ENCODE measurements at places on chromosomes 7 and 10.

- DNase-seq: no peak
Observed at GRCh38 chr10:102401735-102402511, 6.4 kb downstream of the NFKB2 start.

GRCh38 chr7:1274876-1275375 lies 42.3 kb downstream of the UNCX start:
- no peak for DNase-seq

- DNase-seq: no peak
Observed at GRCh38 chr7:17863809-17864143, 76.5 kb downstream of the SNX13 start.

DNA sequence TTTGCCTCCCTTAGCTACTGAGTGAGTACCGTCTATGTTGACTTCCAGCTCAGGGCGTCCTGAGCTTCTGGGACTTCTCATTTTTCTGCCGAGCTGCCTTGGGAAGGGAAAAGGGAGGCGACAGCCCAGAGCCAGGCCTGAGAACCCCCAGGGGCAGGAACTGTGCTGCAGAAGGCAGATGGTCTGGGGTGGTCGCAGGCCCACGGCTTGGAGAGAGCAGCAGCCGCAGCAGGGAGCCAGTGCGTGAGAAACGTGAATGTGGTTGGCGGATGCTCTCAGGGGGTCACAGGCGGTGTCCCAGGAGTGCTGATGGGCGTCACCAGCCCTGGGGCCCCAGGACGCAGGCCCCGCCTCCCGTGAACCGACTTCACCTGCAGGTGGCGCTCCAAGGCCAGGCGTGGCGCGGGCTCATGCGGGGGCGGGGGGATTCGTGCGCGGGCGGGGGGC lies 9.2 kb upstream of the PWWP2B start:
- DNase-seq: peak; percentile 16

- DNase-seq: peak; percentile 47
Observed at GRCh38 chr10:28975891-28976531, 298.7 kb downstream of the BAMBI start.

DNA sequence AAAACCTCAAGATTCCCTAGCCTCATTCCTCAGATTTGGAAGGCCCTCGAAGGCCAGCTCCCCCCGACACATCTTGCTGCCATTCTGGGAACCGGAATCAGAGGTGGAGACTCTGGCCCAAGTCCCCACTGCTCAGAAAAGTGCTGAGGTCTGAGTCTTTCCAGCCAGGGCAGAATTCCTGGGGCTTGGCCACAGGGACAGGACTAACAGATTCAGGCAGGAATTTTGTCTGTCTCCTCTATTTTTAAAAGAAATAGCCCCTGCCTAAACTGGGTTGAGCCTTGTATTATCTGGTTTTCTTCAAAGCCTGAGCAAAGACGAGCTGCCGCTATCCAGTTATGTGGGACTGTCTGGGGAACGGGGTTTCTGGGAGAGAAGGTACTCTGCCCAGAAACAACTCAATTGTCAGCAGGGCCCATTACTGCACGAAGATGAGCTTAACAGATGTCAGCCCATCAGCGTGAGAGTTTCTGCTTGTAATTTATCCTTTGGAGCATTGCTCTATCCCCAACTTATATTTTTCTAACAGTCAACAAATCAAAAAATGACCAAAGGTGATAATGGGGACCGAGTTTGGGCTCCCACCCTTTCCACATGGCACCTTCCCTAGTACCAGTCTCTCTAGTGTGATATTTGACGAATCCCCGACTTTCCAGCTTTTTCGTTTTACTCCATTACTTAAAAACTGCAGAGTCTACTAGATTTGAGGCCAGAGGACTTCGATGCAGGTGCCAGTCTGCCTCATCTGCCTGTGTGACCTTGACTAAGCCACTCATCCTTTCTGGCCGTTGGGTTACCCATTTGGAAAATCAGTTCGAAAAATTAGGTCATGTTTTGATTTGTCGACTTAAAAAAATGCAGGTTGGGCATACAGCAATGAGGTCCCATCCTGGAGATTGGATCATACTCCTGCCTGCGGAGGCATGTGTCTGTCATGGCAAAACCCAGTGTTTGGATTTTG lies 110.9 kb downstream of the WDR11 start:
- DNase-seq: no peak

- DNase-seq: no peak
Observed at GRCh38 chr7:92158660-92159575, 20.0 kb downstream of the LRRD1 start.

DNA sequence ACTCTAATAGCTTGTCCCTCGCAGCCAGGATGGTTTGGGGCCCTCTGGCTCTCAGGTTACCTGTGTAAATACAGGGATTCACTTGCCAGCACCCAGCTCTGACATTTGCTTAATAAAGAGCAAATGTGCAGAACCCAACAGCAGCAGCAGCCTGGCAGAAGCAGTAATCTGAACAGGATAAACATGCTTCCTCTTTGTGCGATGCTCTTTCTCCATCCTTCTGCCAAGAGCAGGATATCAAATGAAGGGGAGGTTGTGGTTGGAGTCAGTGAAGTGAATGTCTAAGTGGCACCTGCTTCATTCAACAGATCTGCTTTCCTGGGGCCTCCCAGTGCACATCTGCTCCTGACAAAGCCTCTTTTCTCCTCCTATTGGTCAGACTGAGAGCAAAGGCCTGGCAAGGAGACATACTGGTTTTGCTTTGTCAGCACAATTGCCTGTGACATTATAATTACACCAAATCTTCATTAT lies 130.3 kb downstream of the NRF1 start:
- peak; percentile 95 for DNase-seq

GRCh38 chr10:131580674-131581073 lies 269.2 kb upstream of the TCERG1L start:
- DNase-seq: no peak

DNA sequence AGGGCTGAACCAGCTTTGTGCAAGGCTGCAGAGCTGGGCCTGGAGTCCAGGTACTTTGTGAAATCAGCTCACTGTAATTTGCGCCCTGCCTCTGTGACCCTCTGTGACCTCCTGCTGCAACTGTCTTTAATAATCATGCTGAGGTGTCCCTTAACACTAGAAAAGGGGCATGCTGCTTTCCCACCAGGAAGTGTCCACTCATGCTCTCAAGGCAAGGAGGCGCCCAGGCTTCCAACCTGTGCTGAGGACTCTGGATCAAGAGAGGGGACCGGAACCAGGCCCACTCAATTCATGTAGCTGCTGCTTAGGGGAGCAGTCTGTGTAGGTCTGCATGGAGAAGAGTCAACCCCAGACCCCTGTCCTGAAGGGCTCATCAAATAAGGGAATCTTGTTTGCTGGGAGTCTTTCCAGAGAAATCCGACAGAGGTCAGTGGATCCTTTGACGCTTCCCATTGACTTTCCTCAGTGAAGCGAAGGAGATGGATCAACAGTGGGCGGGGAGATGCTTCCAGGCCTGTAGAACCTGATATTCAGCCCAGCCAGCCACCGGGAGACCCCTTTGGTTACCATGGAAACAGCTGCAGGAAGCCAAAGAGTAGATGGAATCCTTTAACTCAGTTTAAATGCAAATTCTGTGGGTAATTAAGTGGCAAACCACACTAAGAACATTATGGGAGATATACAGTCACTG lies 945.9 kb downstream of the GRID1 start:
- DNase-seq: no peak

- no peak for DNase-seq
Observed at GRCh38 chr10:81027706-81028105, 490.0 kb downstream of the SH2D4B start.

GRCh38 chr7:37371755-37372154 lies 76.9 kb downstream of the ELMO1 start:
- no peak for DNase-seq

DNA sequence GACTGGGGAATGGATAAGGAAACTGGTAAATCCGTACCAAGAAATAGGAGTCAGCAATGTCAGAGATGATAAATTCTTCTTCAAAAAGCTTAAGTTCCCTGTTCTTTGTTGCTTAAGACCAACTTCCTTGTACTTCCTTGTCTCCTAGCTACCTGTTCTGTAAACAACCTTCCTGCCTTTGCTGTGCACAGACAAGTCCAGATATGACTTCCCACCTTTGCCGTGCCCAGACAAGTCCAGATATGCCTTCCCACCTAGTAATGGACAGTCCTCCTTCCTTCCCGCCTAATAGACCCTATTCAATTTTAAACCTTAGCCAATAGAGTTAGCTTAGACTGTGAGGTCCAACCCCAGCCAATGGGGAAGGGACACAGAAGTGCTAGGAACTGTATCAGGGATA lies 2.5 kb upstream of the ZNF33A start:
- DNase-seq: no peak

DNA sequence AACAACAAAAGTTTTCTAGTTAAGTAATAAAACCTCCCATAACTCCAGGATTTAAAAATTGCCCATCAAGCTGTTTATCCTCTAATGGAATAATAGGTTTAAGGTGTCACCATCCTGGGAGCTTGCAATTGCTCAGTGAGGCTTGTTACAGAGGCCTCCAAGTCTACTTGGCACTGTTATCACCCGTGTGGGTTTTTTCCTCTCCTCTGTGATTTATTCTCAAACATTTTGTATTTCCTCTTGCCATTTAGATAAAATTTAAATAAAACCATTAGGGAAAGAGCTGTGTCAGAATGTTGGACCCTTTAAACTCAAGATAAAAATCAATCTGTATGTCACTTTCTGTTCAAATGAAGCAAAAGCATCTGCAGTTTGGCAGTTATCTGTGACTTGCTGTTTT lies 202.6 kb downstream of the GALNT17 start:
- DNase-seq: no peak

- no peak for DNase-seq
Observed at GRCh38 chr7:134752006-134752760, 27.3 kb upstream of the CALD1 start.

DNA sequence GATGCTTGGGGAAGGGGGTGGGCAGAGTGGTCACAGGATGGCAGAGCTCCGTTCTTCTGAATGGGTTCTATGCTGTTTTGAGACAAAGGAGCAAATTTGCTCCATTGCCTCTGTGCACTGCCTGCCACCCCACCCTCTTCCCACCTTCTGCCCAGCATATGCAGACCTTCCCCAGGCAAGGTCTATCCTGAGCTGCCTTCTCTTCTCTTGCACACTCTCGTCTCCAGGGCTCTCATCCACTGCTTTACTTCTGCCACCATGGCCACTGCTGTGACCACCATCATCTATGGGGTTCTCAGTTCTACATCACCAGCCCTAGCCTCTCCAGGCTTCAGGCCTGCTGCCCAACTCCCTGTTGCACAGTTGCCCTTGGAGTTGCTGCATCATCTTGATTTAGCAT lies 230.4 kb downstream of the TMEM178B start:
- no peak for DNase-seq

DNA sequence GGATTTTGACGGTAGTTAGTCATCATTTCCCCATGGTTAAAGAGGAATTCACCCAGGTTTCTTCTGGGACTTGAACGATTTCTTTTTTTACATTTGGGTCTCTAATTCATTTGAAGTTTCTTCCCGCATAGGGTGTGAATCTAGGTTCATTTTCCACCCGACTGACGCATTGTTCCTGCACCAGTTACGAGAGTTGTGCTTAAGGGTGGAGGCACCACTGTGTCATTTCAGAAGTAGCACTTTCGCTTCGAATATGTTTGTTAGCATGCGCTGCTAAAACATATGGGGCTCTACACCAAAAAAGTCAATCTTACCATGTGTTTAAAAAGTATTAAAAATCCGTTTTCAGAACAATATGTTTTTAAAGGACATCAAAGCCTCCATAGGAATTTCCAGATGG lies 140.3 kb downstream of the VIPR2 start:
- no peak for DNase-seq

DNA sequence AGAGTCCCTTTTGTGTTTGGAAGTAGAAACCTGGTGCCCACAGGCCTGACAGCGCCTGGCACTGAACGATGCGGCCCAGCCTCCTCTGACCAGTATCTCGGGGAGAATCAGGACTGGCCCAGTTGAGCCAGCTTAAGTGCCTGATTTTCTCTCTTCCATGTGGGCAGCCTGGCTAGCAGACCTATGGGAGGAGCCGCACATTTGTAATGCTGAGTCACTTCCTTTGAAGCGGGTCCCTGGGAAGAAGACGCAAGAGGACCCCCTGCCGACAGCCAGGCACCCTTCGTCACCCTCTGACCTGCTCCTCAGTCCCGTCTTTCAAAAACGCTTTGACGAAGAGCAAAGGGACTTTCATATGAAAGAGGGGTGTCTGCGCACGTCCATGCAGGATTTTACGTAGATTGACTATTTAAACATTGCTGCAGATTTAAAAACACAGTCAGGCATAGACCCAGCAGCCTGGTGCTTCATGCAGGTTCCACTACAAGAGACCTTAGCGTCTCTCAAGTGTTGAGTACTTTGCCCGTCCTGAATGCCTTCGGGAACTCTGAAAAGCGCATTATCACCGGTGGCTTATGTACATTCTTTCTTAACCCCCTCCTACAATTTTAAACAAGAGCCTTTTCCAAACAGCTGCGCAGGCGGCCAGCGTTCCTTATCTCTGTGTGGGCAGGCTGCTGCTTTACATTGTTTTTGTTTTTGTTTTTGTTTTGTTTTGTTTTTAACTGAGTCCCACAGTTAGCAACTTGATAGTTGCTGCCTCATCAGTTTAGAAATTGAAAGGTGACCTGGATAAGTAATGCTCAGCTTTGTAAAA lies 36.5 kb upstream of the AP5Z1 start:
- peak; percentile 28 for DNase-seq

GRCh38 chr7:90210981-90211380 lies 559 bp upstream of the STEAP2 start:
- no peak for DNase-seq

- DNase-seq: no peak
Observed at GRCh38 chr7:53111031-53111430, 75.6 kb downstream of the POM121L12 start.

GRCh38 chr10:37957841-37958240 lies 18.6 kb downstream of the ZNF25 start:
- DNase-seq: no peak

- DNase-seq: no peak
Observed at GRCh38 chr10:104339469-104340110, 1.3 kb upstream of the ITPRIP start.

- DNase-seq: peak; percentile 81
Observed at GRCh38 chr7:5634107-5634950, 147.1 kb downstream of the RNF216 start.

- no peak for DNase-seq
Observed at GRCh38 chr10:121927318-121927840, 452 bp downstream of the ATE1 start.

GRCh38 chr10:77452952-77453564 lies 184.6 kb downstream of the KCNMA1 start:
- DNase-seq: no peak

DNA sequence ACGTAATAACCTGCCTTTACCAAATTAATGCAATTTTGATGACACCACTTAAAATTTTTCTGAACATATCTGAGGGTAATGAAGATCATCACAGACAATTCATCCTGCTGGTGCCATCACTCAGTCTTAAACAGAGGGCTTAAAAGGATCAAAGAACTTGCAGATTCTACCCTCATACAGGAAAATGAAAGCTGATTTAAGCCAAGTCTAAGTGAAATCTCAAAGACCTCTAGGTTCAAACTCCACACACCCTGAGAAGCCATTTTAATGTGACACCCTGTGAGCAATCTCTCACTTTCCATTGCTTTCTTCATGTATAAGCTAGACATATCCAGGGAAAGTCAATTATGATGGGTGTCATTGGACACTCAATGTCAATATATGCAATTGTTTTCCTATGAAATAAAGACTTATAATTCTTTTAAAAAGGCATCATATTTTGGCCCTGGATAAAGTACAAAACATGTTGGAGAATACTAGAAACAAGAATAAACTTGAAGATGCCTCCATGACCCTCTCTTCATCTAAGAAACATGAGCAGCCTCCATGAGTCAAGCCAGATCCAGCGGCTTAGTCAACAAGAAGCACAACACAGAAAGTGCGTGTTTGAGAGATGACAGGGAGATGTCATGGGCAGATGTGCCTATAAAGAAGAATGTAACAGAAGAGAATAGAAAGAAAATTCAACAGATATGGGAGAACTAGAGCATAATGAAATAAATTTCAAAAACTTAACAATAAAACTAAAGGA lies 291.9 kb downstream of the PARD3 start:
- DNase-seq: no peak
